ENCODE measurements at places on chromosomes 3 and 15. TPM values are rescaled to one million over a fixed set of nuclear protein-coding genes. Genes with fewer than 3 reads are reported as not detected.

Gene STARD5
- 2.9 TPM for polyA plus RNA-seq

Gene RAD18
- polyA plus RNA-seq = 8.9 TPM

Gene WDR93
- polyA plus RNA-seq = 2.2 TPM

Gene PLCD1
- polyA plus RNA-seq = 18.5 TPM

Gene LRRC2
- polyA plus RNA-seq = 2.3 TPM

Gene HEG1
- polyA plus RNA-seq = 24.2 TPM

Gene EIF4G1
- 190 TPM for polyA plus RNA-seq

Gene CAMP
- polyA plus RNA-seq = 0.23 TPM

Gene PTH1R
- polyA plus RNA-seq = 131 TPM

Gene FBN1
- polyA plus RNA-seq = 67.6 TPM

Gene C3orf49
- 0.56 TPM for polyA plus RNA-seq

Gene CD80
- polyA plus RNA-seq = 0.23 TPM

Gene CHRFAM7A
- 4.1 TPM for polyA plus RNA-seq

Gene NANOGP8
- polyA plus RNA-seq = not detected

Gene CLSTN2
- 6.1 TPM for polyA plus RNA-seq

Gene WDR82
- polyA plus RNA-seq = 100.0 TPM

Gene SNURF
- polyA plus RNA-seq = 35.9 TPM

Gene PRR20G
- not detected for polyA plus RNA-seq

Gene GRK7
- 0.17 TPM for polyA plus RNA-seq

Gene MINAR1
- 0.91 TPM for polyA plus RNA-seq
